Suppressor macrophage treated with lipopolysaccharide for 4 hours (primary cell): ENCODE measurements at places on chromosomes 6 and 20.

GRCh38 chr6:162149786-162150185 is 577.8 kb downstream of the PRKN start:
- no peak for DNase-seq

- no peak for DNase-seq
Measured at GRCh38 chr6:93799226-93799625, 379.9 kb upstream of the EPHA7 start.

DNA sequence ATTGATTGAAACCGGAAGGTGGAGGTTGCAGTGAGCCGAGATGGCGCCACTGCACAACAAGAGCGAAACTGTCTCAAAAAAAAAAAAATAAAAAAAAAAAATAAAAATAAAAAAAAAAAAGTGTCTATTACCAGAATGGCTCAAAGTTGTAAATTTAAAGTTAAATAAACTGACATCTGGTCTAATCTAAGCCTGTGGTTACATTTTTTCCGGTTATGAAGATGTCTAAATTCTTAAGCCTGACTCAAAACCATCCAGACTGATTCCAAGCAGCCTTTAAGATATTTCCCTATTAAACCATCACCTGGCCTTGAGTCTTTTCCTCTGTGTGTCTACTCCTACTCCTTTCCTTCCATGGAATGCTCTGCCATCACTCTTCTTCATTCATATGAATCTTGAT is 371.7 kb upstream of the RUNX2 start:
- no peak for DNase-seq

DNA sequence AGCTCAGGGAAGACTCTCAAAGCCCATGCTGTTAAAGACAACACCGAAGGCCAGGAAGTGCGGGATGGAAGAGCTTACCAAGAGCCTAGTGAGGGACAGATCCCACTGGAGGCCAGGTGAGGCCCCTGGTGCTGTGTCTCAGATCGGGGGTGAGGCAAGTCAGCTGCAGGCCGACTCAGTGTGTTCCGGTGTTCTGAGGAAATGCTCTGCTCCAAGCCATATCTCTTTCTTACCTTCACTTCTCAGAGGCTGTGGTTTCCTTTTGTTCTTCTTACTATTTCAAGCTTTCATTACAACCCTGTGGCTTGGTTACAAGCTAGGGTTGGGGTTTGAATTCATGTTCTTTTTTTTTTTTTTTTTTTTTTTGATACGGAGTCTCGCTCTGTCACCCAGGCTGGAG is 114.3 kb upstream of the ZFP64 start:
- DNase-seq = no peak

DNA sequence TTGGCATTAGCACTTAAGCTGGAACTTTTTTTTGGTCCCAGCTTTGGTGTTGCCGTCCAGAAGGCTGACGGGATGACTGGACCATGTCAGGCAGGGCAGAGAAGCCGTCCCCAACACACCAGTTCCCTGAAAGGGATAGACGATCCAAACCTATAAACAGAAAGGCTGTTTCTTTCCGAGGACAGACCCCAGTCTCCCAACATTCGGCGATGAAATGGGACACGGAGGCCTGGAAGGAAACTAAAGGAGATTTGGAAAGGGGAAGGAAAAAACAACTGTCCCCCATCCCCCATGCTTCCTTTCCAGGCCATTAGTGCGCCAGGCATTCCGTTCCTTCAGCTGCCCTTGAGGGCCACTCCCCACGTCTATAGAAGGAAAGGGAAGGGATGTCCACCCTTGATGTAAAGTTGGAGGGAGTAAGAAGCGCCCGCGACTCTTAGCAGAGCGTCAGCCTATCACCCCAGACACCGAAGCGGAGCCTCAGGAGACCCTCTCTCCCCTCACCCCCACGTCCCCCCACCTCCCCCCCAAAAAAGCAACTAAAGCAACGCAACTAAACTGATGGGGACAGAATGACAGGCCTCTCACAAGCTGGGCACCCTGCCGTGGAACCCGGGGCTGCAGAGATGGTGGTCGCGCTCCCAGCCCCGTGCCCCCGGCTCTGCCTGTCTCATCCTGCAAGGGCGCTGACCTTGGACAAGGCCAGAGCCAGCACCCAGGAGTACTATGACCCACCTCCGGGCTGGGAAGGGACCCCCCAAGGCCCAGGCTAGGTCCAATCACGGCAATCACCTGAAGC is 638 bp downstream of the BLCAP start:
- DNase-seq = peak; percentile 34

GRCh38 chr20:54086507-54087039 is 16.2 kb upstream of the BCAS1 start:
- DNase-seq = no peak

- DNase-seq = no peak
Measured at GRCh38 chr20:23507346-23507745, 16.4 kb downstream of the CST8 start.

GRCh38 chr6:27545271-27546046 is 72.6 kb upstream of the ZNF184 start:
- DNase-seq = no peak
